Neural crest cell (in vitro differentiated cells): ENCODE measurements at places on chromosomes 13 and 19.

- H3K36me3 ChIP-seq = no peaks in the 10 kb centered on the region
- peaks cover 14% of the 10 kb centered on the region for H3K27me3 ChIP-seq
- H3K27ac ChIP-seq = no peak overlapping the region
- no peak overlapping the region for H3K4me3 ChIP-seq
- no peak for DNase-seq
These were observed 5.3 kb upstream of the EPSTI1 start for GRCh38 chr13:42997381-42997780.

DNA sequence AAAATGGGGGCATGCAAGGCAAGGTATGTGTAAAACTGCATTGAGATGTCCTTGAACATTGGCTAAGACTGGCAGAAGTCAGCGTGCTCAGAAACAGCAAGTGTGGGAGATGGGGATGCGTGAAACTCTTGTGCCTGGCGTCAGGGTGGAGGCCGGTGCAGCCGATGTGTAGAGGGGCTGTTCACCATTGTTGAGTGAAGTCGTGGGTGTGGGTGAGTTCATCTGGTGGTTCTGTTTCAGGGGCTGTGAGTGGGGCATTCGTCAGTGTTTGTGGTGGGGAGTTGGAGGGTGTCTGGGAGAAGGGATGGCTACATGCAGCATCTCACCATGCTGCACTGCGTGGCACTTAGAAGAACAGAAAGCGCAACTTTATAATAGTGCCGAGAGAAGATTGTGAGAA lies 11.4 kb upstream of the MIA start:
- DNase-seq = no peak
- peak overlapping the region; percentile 25 for H3K27ac ChIP-seq
- no peaks in the 10 kb centered on the region for H3K27me3 ChIP-seq

DNA sequence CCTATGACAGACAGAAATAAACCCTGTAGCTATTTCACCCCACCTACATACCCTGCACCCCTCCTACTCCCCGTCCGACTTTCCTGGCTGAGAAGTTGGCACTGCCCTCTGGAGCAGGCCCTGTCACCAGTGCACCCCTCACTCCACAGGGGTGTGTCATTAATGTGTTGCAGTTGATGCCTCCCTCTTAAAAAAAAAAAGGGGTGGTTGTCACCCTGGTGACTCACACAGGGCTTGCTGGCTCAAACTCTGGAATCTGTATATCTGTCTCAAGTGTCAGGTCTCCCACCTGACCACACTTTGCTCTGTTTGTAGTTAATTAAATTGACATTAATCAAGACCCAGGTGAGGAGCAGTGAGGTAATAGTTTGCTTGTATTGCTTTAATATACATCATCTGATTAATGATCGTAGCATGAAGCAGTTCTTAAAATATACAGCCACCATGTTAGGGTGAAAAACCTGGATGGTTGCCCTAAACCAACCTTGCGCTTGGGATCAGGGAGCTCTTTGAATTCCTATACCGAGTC lies 2.0 kb upstream of the GATAD2A start:
- peaks cover 2% of the 10 kb centered on the region for H3K27me3 ChIP-seq
- H3K4me1 ChIP-seq = peaks cover 39% of the 10 kb centered on the region
- DNase-seq = no peak
- peak overlapping the region; percentile 93 for H3K4me3 ChIP-seq
- H3K27ac ChIP-seq = no peak overlapping the region
- H3K36me3 ChIP-seq = no peaks in the 10 kb centered on the region

DNA sequence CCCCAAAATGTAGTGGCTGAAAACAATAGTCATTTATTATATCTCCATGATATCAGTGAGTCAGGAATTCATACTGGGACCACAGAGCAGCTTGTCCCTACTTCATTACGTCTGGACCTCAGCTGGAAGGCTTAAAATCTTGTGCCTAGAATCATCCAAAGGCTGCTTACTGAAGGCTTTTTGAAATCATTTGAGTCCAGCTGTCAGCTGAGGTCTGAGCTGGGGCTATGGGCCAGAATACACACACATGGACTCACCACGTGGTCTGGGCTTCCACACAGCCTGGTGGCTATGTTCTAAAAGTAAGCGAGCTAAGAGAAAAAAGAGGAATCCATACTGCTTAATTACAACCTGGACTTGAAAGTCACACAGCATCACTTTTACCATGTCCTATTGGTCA lies 209.2 kb downstream of the KCTD12 start:
- H3K4me3 ChIP-seq = no peak overlapping the region
- no peak overlapping the region for H3K27ac ChIP-seq
- DNase-seq = no peak
- no peaks in the 10 kb centered on the region for H3K36me3 ChIP-seq
- H3K4me1 ChIP-seq = no peaks in the 10 kb centered on the region
- H3K27me3 ChIP-seq = no peaks in the 10 kb centered on the region

GRCh38 chr19:18262144-18262543 lies 12.1 kb downstream of the IQCN start:
- H3K27ac ChIP-seq = no peak overlapping the region
- H3K27me3 ChIP-seq = no peaks in the 10 kb centered on the region
- H3K4me3 ChIP-seq = no peak overlapping the region
- DNase-seq = no peak
- no peaks in the 10 kb centered on the region for H3K36me3 ChIP-seq
